ENCODE measurements at places on chromosomes 12 and 14. TPM values are rescaled to one million over a fixed set of nuclear protein-coding genes. Genes with fewer than 3 reads are reported as not detected.

DNA sequence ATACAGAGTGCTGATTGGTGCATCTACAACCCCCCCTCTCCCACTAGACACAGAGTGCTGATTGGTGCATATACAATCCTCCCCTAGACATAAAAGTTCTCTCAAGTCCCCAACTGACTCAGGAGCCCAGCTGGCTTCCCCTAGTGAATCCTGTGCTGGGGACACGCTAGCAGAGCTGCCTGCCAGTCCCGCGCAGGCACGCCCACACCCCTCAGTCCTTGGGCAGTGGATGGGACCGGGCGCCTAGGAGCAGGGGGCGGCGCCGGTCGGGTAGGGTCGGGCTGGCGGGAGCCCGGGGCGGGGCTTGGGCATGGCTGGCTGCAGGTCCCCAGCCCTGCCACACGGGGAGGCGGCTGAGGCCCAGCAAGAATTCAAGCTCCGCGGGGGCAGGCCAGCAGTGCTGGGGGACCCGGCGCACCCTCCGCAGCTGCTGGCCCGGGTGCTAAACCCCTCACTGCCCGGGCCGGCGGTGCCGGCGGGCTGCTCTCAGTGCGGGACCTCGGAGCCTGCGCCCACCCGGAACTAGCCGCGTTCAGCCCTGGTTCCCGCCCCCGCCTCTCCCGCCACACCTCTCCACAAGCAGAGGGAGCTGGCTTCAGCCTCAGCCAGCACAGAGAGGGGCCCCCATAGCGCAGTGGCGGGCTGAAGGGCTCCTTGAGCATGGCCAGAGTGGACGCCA is 64.3 kb upstream of the DDHD1 start:
- DNase-seq, result peak; percentile 71

DNA sequence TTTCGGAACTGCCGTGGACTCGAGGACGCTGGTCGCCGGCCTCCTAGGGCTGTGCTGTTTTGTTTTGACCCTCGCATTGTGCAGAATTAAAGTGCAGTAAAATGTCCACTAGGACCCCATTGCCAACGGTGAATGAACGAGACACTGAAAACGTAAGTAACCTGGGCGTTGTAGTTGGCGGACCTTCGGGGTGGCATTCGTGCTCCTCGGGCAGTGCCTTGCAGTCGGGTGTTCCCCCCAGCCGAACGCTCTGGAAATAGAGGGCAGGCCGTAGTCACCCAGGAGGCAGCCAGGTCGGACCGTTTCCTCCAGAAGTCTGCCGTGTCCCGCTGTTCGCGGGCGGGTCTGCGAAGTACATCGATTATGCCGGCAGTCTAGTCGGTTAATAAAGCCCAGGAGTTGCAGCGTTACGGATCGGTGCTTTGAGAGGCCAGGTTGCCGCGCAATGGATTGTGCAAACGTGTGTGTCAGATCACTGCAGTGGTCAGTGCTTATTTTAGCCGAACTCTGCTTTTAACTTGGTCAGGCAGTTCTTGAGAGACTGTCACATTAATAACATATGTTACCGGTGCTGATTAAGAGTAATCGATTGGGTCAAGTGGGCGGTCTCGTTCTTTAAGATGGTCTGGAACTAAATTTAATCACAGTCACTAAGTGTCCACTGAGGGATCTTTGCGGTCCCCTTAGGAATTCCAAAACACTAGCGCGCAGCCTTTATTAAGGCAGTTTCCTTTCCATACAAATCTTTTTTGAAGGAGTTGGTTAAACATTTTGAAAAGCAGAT is 906 bp downstream of the MARK3 start:
- DNase-seq, result no peak

DNA sequence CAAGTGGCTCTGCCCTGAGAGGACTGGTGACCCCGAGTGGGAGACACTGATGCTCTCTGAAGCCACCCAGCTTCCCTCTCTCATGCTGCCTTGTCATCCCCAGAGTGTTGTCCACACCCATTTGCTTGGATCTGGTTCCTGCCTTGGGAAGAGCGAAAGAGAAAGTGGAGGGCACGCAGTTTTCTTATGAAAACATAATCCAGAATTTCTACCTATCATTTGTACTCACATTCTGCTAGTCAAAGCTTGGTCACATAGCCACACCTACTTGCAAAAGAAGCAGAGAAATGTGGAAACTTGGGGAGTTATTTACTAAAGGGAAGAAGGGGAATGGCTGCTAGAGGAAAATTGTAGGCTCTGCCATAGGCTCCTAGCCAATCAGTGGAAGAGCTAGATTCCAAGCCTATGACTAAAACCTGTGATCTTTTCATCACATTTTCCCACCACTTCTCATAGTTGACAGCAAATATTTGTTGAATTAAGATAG is 326.3 kb downstream of the ZFP36L1 start:
- no peak for DNase-seq

GRCh38 chr12:70722584-70723343 is 85.5 kb upstream of the PTPRB start:
- no peak for DNase-seq

DNA sequence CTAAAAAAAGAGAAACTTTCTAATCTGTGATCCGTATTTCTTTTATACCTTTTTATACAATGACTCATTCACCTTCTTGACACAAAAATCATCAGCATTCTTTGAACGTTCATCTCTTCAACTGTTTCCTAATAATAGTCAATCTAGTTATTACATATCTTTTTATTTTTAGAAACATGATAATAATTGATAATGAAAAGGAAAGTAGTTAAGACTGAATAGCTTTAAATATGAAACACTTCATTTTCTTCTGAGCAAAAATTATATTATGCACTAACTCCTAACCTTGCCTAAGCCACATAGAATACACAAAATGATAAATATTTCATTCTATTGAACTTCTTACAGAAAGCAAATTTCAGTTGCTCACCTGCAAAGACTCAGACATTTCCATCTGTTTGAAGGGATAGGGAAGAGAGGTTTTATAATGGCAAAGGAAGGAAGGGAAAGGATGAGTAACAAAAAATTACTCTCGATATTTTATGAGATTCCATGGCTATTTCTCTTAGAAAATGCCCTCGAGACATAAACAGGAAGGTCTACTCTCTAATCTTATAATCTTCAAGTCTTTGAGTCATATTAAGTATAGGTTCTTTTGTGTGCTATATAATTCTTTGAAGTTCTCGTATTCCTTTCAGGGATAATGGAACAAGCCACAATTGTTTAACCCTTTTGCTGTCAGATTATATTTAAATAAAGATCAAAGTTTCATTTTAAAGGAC is 7.5 kb upstream of the KLHL42 start:
- DNase-seq, result no peak

The TMEM30B gene
- total RNA-seq, result 5.0 TPM

The SLC7A7 gene
- total RNA-seq, result 46.4 TPM
